ENCODE measurements at places on chromosomes 7 and 10. TPM values are rescaled to one million over a fixed set of nuclear protein-coding genes. Genes with fewer than 3 reads are reported as not detected.
A peak's percentile ranks its signal among the peaks of the same experiment; 100 is the strongest.

DNA sequence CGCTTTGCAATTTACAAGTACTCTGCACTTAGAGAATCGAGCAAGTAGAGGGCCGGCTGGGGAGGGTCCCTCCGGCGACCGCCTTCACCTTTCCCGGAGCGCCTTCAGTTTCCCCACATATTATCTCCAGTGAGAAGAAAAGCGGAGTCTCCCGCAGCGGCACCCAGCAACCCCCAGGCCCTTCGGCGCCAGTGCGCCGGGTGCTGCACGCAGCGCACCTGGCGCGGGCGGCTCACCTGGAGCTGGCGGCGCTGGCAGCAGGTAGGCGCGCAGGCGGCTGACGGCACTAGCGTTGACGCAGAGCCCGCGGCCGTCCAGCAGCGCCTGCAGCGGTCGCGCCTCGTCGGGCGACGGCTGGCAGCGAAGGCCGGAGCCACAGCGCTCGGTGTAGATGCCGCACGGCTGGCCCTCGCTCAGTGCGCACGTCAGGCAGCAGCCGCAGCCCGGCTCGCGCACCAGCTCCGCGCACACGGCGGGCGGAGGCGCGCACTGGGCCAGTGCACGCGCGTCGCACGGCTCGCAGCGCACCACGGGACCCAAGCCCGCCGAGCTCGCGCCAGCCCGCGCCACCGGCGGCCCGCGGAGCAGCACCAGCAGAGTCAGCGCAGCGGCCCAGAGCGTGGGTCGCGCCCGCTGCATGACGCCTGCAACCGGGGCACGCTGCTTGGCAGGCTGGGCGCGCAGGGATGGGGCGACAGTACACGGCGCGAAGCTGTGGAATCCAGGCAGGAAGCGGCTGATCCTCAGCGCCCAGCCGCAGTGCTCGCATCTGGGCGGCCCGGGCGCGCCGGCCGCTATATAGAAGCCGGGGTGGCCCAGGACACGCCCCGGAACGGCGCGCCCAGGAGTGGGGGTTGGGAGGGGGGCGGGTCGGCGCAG is at the start of gene IGFBP3:
IGFBP3 (minus strand) TSS at position 771 of the 879 bp plus-strand sequence; CDS start at position 639, 132 bp downstream.
- peaks cover 25% of the 10 kb centered on the region for H3K27me3 ChIP-seq
- H3K27ac ChIP-seq = no peak within 1 kb of the TSS
- H3K4me1 ChIP-seq = peaks cover 13% of the 10 kb centered on the region
- DNase-seq = peak; percentile 78
- H3K36me3 ChIP-seq = no peaks in the 10 kb centered on the region

GRCh38 chr7:65962033-65962432 is 20.0 kb downstream of the GUSB start:
- peaks cover 11% of the 10 kb centered on the region for H3K36me3 ChIP-seq
- H3K4me1 ChIP-seq = no peaks in the 10 kb centered on the region
- no peak overlapping the region for H3K27ac ChIP-seq
- no peak overlapping the region for H3K4me3 ChIP-seq

DNA sequence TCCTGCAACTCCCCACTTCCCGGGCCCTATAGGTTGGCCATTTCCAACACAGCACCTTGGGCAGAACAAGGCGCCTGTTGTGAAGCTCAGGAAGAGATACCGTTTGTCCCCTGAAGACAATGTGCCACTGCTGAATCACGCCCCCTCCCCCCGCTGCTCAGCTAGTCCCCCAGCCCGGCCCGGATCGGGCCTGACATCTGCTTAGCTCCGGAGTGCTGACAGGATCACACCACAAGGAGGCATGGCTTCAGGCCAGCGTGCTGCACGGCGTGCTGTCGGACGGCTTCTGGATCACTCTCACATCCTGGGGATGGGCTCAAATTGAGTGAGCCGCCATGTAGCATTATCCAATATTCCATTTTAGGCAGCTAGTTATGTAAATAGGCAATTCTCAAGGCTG is 62.1 kb upstream of the EFCAB10 start:
- peak; percentile 45 for DNase-seq
- no peak overlapping the region for H3K4me3 ChIP-seq
- peaks cover 2% of the 10 kb centered on the region for H3K36me3 ChIP-seq
- no peaks in the 10 kb centered on the region for H3K27me3 ChIP-seq

Gene C10orf95
- not detected for polyA plus RNA-seq

DNA sequence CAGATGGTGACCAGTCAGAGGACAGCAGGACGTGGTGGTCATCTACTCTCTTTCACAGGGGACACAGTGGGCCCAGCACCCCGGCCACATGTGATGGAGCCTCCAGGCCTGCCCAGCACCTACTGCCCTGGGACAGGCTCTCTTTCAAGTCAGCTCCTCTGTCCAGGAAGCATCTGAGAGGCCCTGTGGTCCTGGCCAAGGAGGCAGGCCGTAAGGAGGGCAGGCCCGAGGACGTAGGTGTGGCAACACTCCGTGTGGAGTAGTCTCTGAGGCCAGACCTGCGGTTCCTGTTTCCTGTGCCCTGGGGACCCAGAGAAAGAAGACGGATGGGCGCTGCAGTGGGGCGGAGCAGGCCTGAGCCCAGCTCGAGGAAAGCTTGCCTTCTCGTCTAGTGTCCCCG is 179.2 kb downstream of the EBF3 start:
- no peak for DNase-seq
- no peaks in the 10 kb centered on the region for H3K36me3 ChIP-seq
- no peaks in the 10 kb centered on the region for H3K27me3 ChIP-seq

GRCh38 chr10:3755440-3756359 is 29.3 kb downstream of the KLF6 start:
- no peaks in the 10 kb centered on the region for H3K36me3 ChIP-seq
- no peak overlapping the region for H3K27ac ChIP-seq
- DNase-seq = peak; percentile 43
- H3K4me3 ChIP-seq = no peak overlapping the region
- no peaks in the 10 kb centered on the region for H3K4me1 ChIP-seq
- H3K27me3 ChIP-seq = no peaks in the 10 kb centered on the region

DNA sequence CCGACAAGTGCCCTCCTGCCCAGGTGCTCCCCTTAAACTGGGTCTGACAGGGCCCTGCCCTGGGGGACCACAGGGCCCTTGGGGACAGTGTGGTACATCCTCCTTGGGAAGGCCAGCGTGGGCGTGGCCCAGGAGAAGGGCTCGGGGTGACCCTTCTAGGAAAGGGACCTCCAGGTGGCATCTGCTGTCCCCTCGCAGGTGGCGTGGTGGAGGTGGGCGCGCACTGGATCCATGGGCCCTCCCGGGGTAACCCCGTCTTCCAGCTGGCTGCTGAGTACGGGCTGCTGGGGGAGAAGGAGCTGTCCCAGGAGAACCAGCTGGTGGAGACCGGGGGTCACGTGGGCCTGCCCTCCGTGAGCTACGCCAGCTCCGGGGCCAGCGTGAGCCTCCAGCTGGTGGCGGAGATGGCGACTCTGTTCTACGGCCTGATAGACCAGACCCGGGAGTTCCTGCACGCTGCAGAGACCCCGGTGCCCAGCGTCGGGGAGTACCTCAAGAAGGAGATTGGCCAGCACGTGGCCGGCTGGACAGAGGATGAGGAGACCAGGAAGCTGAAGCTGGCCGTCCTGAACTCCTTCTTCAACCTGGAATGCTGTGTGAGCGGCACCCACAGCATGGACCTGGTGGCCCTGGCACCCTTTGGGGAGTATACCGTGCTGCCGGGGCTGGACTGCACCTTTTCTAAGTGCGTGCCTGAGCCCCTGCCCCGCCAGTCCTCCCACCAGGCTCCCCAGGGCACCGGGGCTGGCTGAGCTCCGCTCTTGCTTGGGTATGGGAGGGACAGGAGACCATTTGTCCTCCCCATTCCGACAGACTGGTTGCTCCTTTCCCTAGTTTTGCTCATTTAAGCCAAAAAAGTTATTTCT is 972 bp downstream of the PAOX start:
- peaks cover 2% of the 10 kb centered on the region for H3K4me1 ChIP-seq
- no peaks in the 10 kb centered on the region for H3K36me3 ChIP-seq

DNA sequence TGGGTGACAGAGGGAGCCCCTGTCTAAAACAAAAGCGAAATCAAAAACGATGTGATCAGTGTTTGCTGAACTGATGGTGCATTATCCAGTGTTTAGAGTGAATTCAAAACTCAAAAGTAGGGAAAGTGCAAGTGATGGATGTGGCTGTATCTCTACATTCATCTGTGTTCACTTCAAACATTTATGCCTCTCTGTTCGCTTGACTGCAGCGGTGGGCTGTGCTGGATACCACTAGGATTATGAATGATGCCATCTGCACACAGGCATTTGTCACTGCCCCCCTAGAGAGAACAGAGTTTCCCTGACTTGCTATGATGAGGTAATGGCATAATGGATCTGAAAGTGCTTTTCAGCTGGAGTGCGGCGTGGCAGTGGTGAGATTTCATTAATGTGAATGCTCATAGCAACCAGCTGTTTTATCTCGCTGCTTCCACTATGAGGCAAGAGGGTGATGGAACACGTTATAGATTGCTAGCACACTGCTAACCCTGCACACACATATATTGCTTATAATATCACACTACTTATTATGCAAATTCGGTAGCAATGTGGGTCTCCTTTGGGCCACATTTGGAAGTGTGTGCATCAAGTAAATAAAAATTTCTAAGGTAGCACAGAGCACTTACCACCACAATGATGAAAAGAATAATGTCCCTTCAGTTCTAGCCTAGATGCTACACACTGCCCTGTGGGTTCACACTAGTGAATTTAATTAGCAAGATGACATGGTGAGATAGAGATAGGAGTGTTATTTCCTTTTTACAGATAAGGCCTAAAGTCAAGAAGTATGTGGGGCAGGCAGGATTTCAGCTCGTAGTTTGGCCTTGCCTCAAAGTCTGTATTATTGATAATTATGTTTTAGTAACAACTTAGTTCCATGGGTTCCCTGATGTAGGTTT is 164.7 kb downstream of the CAMK1D start:
- H3K36me3 ChIP-seq = no peaks in the 10 kb centered on the region
- H3K4me3 ChIP-seq = no peak overlapping the region
- DNase-seq = peak; percentile 23
- H3K27me3 ChIP-seq = no peaks in the 10 kb centered on the region
- H3K4me1 ChIP-seq = no peaks in the 10 kb centered on the region

Gene VIPR2
- polyA plus RNA-seq = not detected

- no peak overlapping the region for H3K27ac ChIP-seq
- H3K4me1 ChIP-seq = no peaks in the 10 kb centered on the region
- DNase-seq = no peak
- no peaks in the 10 kb centered on the region for H3K36me3 ChIP-seq
- peaks cover 4% of the 10 kb centered on the region for H3K27me3 ChIP-seq
These were observed 57.8 kb downstream of the LGI1 start for GRCh38 chr10:93815304-93816096.

DNA sequence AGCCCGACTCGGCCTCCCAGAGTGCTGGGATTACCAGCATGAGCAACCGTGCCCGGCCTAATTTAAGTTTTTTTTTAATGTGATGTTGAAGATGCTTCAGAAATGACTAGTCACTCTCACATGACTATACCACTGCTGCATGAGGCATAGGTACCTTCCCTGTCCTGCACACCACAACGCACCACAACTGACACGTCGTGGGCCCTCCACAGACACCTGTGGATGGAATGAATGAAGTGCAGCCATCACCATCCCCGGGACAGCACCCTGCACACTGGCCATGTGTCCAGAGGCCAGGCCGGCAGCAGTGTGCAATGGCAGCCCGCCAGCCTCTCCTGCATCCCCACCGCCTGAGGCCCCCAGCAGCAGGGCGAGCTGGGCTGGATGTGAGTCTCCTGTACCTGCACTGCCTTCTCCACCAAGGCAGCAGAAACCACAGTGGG is 55.1 kb downstream of the VOPP1 start:
- peaks cover 7% of the 10 kb centered on the region for H3K36me3 ChIP-seq
- H3K4me1 ChIP-seq = no peaks in the 10 kb centered on the region
- H3K27ac ChIP-seq = no peak overlapping the region
- no peaks in the 10 kb centered on the region for H3K27me3 ChIP-seq
- H3K4me3 ChIP-seq = no peak overlapping the region

GRCh38 chr7:75534727-75535307 is 42.7 kb downstream of the SPDYE5 start:
- no peak overlapping the region for H3K27ac ChIP-seq
- H3K27me3 ChIP-seq = no peaks in the 10 kb centered on the region
- H3K4me3 ChIP-seq = no peak overlapping the region
- peak; percentile 87 for DNase-seq

- peak; percentile 67 for DNase-seq
- H3K4me1 ChIP-seq = peaks cover 22% of the 10 kb centered on the region
- no peaks in the 10 kb centered on the region for H3K27me3 ChIP-seq
These were observed 76.8 kb downstream of the LANCL2 start for GRCh38 chr7:55441774-55442522.

DNA sequence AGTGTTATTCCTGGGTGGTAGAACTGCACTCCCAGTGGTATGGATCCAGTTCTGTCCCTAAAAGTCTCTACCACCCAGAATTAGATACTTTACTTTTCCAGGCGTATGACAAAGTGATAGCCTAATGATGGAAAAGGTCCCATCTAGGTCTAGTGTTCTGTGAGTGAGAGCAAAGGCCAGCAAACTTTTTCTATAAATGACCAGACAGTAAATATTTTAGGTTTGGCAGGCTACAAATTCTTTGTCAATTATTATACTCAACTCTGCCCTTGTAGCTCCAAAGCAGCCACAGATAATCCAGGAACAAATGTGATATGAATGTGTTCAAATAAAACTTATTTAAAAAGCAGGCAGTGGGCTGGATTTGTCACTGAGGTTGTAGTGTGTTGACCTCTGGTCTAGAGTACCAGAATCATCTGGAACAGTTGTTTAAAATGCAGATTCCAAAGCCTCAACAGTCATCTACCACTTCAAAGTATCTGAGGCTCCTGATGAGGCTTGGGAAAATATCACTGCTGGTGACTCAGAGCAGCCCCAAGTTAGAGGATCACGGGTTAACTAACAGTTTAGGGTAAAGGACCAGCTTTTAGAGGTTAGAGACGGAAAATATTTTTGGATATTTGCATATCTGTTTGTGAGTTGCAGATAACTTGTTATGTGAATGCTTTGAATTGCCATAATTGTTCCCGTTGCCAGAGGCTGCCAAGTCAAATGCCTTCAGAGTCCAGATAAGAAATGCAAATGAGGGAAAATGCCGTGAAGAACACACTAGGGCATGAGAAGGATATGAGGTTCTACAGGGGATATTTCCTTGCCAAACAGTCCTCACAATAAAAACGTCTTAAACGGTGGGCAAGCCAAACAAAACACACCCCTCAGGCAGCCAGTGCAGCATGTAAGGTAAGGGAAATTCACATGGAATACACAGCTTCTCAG is 19.4 kb downstream of the NRAP start:
- no peak overlapping the region for H3K27ac ChIP-seq
- H3K4me3 ChIP-seq = no peak overlapping the region
- H3K27me3 ChIP-seq = no peaks in the 10 kb centered on the region
- H3K4me1 ChIP-seq = peaks cover 5% of the 10 kb centered on the region

- peak; percentile 50 for DNase-seq
- H3K27me3 ChIP-seq = no peaks in the 10 kb centered on the region
- no peaks in the 10 kb centered on the region for H3K36me3 ChIP-seq
- H3K27ac ChIP-seq = no peak overlapping the region
These were observed 15.4 kb downstream of the GPNMB start for GRCh38 chr7:23261843-23262452.

DNA sequence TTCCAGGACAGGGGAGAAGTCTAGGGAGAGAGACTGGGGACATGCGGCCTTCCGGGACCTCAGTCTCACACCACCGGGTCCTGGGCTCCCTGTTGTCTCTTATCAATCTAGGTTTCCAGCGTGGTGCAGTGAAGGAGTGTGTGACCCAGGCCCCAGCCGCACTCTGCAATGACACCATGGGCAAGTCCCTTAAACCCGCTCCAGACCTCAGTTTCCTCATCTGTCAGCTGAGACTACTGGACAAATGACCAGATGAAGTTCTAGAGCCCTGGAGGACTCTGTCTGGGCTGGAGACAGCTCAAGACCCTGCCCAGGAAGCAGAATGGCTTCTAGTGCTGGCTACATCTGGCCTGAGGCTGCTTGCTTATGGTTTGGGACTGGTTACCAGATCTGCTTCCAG is 20.1 kb upstream of the EIF5AL1 start:
- H3K4me3 ChIP-seq = no peak overlapping the region
- no peaks in the 10 kb centered on the region for H3K36me3 ChIP-seq
- H3K27me3 ChIP-seq = peaks cover 16% of the 10 kb centered on the region
- peaks cover 28% of the 10 kb centered on the region for H3K4me1 ChIP-seq
